ENCODE measurements at places on chromosomes 7 and 10. TPM values are rescaled to one million over a fixed set of nuclear protein-coding genes. Genes with fewer than 3 reads are reported as not detected.

Gene EIF4EBP2
- 31.0 TPM for total RNA-seq

Gene ZNF138
- 10.6 TPM for total RNA-seq

Gene ATE1
- 24.6 TPM for total RNA-seq

Gene GARIN1A
- 0.30 TPM for total RNA-seq

Gene PTF1A
- not detected for total RNA-seq

Gene CARD11
- 111 TPM for total RNA-seq

DNA sequence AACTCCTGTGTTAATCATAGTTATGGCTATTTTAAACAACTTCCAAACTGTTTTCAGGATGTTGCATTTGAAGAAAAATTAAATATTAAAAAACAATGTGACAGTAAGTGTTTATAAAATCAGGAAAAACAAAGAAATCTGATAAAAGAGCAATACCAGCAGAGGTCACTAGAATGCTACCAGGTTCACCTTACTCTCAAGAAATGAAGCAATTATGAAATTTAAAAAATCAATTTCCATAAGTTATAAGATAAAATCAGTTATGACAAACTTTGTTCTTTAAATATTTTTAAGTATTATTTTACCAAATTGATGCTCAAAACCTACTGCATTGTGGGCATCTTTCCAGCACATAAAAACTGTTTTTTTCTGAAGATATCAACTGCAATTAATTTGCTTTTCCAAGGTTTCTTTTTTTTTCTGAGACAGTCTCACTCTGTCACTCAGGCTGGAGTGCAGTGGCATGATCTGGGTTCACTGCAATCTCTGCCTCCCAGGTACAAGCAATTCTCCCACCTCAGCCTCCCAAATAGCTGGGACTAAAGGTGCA, 50.7 kb upstream of the RHEB start:
- no peaks in the 10 kb centered on the region for H3K27me3 ChIP-seq
- peaks cover under 1% of the 10 kb centered on the region for H3K36me3 ChIP-seq
- no peaks in the 10 kb centered on the region for H3K4me1 ChIP-seq
- no peak overlapping the region for H3K27ac ChIP-seq

DNA sequence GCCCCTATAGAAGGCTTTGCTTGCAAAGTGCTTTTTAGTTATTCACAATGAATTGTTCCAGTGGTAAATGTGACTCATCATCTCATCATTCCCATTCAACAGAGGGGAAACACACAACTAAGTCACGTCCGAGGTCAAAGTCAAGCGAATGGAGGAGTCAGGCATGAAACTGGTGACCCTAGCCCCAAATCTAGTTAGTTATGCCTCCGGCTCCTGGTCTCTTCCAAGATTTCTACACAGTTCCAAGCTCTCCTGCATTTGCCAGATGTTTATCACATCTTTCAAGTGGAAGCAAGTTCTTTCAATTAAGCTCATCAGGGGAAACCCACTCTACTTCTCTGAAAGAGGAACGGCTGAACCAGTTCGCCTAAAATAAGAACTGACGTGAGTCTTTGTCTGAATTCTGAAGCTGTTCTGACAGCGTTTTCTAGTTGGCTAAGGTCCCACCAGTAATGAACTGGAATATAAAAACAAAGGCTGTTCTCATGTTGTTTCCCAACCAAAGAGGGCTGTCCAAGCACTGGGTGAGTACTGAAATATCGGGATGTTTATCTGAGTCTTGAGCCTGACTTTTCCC, 140.9 kb upstream of the NRBF2 start:
- H3K4me1 ChIP-seq = peaks cover 18% of the 10 kb centered on the region
- H3K36me3 ChIP-seq = no peaks in the 10 kb centered on the region
- H3K4me3 ChIP-seq = no peak overlapping the region

- H3K27ac ChIP-seq = no peak overlapping the region
- no peak for DNase-seq
- H3K36me3 ChIP-seq = peaks cover 6% of the 10 kb centered on the region
- peaks cover 19% of the 10 kb centered on the region for H3K4me1 ChIP-seq
- no peaks in the 10 kb centered on the region for H3K27me3 ChIP-seq
Measured at GRCh38 chr7:7688310-7688709, 30.1 kb downstream of the RPA3 start.

- no peak overlapping the region for H3K4me3 ChIP-seq
- no peak overlapping the region for H3K27ac ChIP-seq
- H3K4me1 ChIP-seq = peaks cover 14% of the 10 kb centered on the region
- H3K27me3 ChIP-seq = peaks cover 5% of the 10 kb centered on the region
- no peaks in the 10 kb centered on the region for H3K36me3 ChIP-seq
Measured at GRCh38 chr7:23011222-23011924, 2.6 kb downstream of the HYCC1 start.

- no peak overlapping the region for H3K27ac ChIP-seq
- no peak overlapping the region for H3K4me3 ChIP-seq
- H3K4me1 ChIP-seq = no peaks in the 10 kb centered on the region
- no peaks in the 10 kb centered on the region for H3K36me3 ChIP-seq
- H3K27me3 ChIP-seq = no peaks in the 10 kb centered on the region
Measured at GRCh38 chr7:66617295-66617694, 11.4 kb upstream of the KCTD7 start.

DNA sequence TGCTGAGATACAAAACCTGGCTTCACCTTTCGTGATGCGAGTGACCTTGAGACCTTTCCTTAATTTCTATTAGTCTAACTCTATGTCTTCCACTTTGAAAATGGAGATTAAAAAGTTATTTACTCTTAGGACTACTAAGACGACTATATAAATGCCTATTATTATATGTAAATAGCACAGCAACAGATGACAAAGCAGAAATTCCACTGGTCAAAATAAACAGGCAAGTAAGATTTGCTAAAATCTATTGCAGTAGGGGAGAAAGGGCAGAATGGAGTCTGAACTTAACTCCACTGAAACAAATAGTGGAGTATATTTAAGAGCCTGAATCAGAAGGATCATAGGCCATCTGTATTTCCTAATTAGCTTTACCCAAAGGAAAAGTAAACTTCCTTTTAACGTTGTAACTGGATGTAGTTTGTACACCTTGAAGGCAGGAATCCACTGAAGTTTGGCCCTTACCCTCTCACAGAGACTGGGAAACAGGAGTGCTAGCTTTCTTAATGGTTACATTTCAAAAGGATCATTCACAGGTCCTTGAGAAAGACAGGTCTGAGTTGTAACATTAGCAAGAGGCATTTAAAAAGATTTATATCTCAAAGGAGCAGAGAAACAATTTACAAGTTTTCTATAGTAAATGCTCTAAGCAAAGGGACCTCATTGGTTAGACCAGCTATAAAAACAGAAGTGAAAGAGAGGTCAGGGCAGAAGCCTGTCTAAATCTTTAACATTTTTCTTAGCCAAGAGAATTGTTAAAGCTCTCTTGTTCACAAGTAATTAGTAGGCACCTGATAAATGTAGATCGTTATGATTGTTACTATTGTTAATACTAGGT, 332.5 kb downstream of the ZWINT start:
- H3K27me3 ChIP-seq = no peaks in the 10 kb centered on the region
- DNase-seq = no peak

- H3K4me1 ChIP-seq = peaks cover 4% of the 10 kb centered on the region
- H3K27me3 ChIP-seq = no peaks in the 10 kb centered on the region
- H3K27ac ChIP-seq = no peak overlapping the region
- peaks cover 16% of the 10 kb centered on the region for H3K36me3 ChIP-seq
Measured at GRCh38 chr7:158759245-158759614, 54.6 kb upstream of the NCAPG2 start.

- no peak for DNase-seq
- H3K36me3 ChIP-seq = no peaks in the 10 kb centered on the region
- H3K27me3 ChIP-seq = peaks cover 37% of the 10 kb centered on the region
- H3K4me3 ChIP-seq = no peak overlapping the region
- H3K27ac ChIP-seq = no peak overlapping the region
- no peaks in the 10 kb centered on the region for H3K4me1 ChIP-seq
Measured at GRCh38 chr7:45239486-45239885, 81.9 kb downstream of the RAMP3 start.

- H3K4me3 ChIP-seq = no peak overlapping the region
- no peak for DNase-seq
- H3K27me3 ChIP-seq = peaks cover 25% of the 10 kb centered on the region
- no peak overlapping the region for H3K27ac ChIP-seq
Measured at GRCh38 chr10:10844251-10844650, 173.4 kb upstream of the CELF2 start.
